ENCODE measurements at places on chromosomes 5 and 9.
A peak's percentile ranks its signal among the peaks of the same experiment; 100 is the strongest.

GRCh38 chr5:101783241-101784013 lies 512.7 kb downstream of the SLCO4C1 start:
- DNase-seq: no peak

DNA sequence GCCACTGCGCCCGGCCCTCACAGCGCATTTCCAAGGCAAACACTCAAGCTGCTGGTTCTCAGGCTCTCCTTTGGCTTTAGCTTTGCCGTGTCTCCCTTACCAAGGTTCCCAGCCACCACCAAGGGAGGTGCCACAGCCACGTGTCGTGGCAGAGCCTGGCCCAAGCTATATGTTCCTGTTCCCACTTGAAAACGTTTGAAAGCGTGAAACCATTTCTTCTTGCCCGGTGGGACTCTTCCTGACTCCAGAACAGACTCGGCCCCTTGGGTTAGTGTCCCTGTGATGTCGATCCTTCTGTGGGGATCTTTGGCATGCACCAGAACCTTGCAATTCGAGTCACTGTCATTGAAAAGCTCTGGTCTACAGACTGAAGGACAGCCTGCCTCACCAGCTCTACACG lies 147.9 kb downstream of the HSD17B3 start:
- DNase-seq: no peak

GRCh38 chr5:14216372-14216771 lies 73.2 kb downstream of the TRIO start:
- no peak for DNase-seq

- no peak for DNase-seq
Measured at GRCh38 chr5:146410272-146410671, 36.9 kb upstream of the TCERG1 start.

DNA sequence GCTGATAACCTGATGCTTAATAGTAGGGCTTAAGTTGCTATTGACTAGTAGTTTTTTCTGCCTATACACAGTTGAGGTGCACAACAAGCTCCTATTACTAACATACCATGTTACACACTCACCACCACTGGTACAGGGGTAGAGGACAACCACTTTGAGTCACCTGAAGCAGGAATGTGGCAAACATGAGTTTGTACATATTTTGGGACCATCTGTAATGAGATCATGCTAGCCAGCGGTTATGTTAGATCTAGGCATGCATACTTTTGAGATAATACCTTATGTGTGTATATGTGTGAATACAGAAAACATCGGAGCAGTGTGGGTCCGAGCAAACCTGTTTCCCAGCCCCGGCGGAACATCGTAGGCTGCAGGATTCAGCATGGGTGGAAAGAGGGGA lies 72.8 kb upstream of the NXNL2 start:
- no peak for DNase-seq

DNA sequence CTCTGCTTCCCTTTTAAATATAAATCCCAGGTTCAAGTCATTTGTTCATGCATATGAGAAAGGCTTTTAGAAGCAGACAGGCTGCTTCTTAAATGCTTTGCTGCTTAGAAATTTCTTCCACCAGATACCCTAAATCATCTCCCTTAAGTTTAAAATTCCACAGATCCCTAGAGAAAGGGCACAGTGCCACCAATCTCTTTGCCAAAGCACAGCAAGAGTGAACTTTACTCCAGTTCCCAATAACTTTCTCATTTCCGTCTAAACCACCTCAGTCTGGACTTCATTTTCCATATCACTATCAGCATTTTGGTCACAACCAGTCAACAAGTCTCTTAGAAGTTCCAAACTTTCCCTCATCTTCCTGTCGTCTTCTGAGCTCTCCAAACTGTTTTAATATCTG lies 679.8 kb upstream of the FTMT start:
- DNase-seq: no peak

- DNase-seq: no peak
Measured at GRCh38 chr9:117411547-117411946, 3.3 kb downstream of the ASTN2 start.

DNA sequence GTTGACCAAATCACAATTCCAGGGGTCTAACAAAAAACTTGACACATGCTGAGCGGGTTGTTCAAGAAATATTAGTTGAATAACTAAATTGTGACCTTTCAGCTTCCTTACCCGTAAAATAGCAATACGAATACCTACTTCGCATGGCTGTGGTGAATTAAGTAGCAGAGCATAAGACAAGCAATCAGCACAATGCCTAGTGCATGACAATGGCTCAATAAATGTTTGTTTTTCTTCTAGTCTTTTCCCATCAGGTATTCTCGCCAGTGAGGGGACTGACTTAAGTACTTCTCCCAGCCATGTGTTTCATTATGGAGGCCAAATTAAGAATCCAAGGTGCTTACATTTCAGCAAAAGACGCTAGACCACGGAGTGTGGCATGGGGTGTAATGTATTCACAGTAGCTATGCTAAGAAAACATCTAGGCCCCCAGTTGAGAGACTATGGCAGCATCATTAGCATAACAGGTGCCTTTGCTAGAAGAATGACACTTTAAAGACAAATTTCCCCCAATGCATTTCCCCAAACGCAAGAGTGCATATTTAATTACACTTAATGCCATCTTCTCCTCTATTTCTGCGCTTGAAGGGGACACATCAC lies 145.9 kb downstream of the ASTN2 start:
- DNase-seq: no peak

GRCh38 chr9:68711281-68711680 lies 6.2 kb downstream of the PIP5K1B start:
- DNase-seq: no peak

DNA sequence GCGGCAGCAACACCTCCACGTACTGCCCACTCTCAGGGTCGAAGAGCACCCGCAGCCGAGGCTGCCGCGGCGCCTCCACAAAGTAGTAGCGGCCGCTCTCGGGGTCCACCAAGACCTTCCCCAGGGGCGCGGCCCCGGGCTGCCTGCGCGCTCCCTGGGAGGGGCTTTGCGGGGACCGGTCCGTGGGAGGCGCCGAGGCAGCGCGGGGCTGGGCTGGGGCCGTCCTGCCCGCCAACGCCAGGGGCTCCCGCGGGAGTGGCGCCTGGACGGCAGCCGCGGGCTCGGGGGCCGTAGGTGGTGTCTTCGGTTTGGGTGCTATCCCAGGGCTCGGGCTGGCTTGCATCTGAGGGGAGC lies 2.6 kb upstream of the MZB1 start:
- no peak for DNase-seq

GRCh38 chr9:129888293-129889121 lies 53.2 kb downstream of the USP20 start:
- DNase-seq: peak; percentile 94

GRCh38 chr5:178149199-178149932 lies 4.3 kb downstream of the NHP2 start:
- no peak for DNase-seq

- DNase-seq: peak; percentile 49
Measured at GRCh38 chr5:176985516-176985915, 21.1 kb downstream of the UIMC1 start.

DNA sequence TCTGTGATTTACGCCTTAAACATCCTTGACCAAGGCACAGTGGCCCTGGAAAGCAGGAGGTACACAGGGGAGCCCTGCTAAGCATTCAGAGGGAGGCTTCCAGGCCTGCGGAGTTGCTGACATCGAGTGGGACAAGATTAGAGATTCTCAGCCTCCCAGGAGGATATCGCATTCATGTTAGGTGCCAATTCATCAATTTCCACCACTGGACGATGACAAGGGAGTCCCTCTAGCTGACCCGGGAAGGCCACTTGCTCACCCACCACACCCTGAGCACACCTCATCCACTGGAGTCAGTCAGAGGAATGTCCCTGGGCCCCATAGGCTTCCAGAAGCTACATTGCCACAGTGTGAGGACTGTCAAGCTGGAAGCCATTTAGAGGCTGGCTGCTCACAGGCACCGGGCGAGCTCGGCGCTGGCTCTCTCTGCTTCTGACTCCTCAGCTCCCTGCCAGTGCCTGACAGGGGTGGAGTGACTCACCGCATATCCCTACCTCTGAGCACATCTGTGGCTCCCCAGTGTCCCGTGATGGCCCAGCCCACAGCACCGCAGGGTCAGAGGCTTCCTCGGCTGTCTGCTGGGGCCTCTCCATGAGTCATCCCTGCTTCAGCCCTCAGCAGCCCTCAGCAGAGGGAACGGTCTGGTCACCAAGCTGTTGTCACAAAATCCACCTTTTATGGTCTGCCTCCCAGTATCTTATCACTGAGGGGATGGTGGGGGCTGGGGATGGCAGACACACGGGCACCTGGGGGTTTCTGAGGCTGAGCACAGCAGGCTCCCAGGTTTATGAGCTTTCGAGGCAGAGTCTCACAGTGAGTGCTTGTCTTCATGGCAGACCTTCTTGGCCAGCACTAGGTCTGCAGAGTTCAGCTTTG lies 117.5 kb downstream of the ZNF608 start:
- no peak for DNase-seq

DNA sequence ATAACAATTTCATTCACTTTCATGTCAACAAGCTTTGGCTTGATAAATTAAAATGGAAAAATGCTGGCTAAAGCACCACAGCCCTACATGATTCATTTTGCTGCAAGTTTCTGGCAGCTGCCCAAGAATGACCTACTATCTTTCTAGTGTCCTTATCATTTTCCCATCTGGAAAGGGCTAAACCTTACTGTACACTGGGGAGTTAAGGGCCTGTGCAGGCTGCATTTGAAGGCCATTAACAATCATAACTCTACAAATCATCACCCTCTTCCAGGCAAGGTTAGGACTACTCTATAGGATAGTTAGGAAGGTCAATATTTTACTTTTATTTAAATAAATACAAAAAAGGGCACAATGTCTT lies 579.7 kb upstream of the ZNF608 start:
- no peak for DNase-seq

DNA sequence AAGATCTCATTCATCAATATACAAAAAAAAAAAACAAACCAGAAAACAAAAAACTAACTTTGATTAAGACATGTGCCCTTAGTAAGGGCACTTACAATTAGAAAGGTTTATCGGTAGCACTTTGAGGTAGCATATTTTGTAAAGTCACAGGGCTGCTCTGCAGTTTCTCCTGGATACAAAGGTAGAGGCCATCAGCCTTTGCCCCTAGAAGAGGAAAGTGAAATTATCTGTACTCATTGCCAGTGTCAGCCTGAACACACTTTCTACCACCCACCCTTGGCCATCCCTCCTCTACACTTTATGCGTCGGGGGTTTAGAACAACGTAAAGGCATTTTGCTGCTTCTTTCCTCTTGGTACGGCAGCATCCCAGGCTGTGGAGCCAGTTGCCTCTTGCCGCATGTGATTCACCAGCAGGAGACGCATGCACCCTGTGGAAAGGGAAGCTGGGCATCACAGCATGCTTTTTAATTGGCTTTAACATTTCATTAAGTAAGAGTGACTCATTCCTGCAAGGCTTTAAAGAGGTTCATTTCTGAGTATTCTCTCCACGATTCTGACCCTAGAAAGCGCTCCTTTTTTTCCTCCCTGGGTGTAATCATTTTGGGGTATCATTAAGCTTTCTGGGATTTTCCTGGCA lies 84.6 kb downstream of the CEMIP2 start:
- DNase-seq: no peak

DNA sequence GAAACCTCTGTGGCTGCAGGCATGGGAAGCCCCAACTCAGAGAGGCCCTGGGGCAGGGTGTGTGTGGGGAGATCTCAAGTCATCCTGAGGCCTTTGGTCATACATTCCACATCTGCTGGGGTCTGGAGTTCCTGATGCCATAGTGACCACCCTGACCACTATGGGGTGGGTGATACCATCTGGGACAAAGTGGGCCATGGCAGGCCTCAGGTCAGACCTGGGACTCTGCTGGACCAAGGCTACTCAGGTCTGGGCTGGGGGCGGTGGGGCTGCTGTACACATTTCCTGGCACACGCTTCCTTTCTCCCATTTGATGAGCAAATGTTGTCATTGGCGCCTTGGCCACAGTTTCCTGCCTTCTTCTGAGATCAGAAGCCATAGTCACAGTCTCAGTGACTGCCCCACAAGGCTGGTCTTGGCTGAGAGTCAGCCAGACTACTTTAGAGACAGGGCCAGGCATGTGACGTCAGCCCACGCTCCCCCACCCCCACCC lies 15.1 kb upstream of the ACSL6 start:
- peak; percentile 74 for DNase-seq

- no peak for DNase-seq
Measured at GRCh38 chr5:56639476-56639875, 175.9 kb upstream of the MAP3K1 start.

DNA sequence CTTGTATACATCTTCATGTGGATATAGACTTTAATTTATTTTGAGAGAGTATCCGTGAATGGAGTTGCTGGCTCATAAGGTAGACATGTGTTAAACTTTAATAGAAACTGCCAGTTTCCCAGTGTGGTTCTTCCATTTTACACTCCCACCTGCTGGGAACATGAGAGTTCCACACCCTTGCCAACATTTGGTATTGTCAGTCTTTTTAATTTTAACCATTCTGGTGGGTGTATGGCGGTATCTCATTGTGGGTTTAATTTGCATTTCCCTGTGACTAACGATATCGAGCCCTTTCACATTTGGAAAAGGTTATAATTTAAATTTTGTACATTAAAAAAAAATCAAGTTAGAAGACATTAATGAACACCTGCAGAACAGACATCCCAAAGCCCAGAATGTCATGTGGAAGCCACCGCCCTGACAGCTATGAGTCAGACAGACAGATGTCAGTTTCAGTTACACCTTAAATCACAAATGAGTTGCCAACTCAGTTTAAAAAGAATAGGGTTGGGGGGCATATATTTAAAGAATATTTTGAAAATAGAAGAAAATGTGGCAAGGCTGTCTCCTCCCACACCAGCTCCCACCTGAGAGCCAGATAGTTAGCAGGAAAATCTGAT lies 36.9 kb downstream of the ANKRD33B start:
- no peak for DNase-seq

GRCh38 chr9:91421128-91421765 lies 2.4 kb downstream of the NFIL3 start:
- no peak for DNase-seq

GRCh38 chr5:136396886-136397285 lies 31.5 kb upstream of the TRPC7 start:
- DNase-seq: no peak

DNA sequence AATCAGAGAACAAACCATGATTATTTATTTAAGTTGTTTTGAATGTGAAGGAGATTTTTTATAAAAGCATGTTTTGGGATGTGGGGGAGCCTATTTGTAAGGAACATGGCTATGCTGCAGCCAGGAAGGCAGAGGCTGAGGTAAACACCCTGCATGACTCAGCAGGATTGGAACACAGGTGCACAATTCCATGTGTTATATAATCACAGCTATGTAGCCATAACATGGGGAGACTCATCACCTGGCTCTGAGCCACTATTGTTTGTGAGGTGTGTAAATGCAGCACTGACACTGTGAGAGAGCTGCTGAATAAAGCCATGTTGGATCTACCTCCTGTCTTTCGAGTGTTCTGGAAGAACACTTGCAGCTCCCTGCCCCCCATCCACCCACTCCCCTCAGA lies 1009.8 kb downstream of the DNAH5 start:
- no peak for DNase-seq

GRCh38 chr5:59587489-59588337 lies 305.8 kb downstream of the PDE4D start:
- no peak for DNase-seq

Measured in CD4-positive, alpha-beta T cell treated with Interleukin-10 for 1 hour (primary cell).